ENCODE measurements at places on chromosomes 3 and 15.

DNA sequence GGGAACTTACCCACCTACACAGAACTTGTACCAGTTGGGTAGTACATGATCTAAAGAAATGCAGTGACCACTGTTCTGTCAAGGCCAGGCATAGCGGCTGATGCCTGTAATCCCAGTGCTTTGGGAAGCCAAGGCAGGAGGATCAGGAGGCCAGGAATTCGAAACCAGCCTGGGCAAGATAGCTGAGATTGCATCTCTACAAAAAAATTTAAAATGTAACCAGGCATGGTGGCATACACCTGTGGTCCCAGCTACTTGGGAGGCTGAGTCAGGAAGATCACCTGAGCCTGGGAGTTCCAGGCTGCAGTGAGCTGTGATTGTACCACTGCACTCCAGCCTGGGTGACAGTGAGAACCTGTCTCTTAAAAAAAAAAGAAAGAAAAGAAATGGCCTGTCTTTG is 321.0 kb downstream of the FEZF2 start:
- DNase-seq = no peak

DNA sequence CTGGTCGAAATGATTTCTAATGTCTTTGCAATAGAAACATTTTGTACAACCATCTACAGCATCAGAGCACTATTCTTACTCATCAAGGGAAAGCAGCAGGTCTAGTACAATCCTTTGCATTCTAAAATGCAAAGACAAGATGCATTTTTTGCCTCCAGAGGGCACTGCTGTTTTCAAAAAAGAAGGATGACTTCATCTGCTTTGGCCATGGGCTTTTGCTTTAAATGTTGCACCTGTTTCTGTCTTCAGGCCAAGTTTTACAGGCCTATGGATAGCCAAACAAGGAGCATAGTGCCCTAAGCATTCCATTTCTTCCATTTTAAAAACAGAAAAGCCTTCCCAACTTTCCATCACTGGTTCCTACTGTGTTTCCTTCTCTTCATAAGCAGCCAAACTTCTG is 3.4 kb downstream of the PARP9 start:
- no peak for DNase-seq

DNA sequence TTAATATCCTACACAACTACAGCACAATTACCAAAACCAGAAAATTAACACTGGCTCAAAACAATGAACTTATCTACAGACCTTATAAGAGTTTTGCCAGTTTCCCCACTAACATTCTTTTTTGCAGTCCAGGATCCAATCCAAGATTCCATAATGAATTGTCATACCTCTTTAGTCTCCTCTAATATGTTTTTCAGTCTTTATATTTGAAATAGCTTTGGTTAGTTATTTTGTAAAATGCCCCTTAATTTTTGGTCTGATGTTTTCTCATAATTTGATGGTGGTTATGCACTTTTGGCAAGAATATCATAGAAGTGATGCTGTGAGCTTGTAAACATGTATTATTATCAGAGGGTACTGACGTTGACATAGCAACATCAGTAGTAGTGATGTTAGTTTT is 124.3 kb downstream of the ISL2 start:
- peak; percentile 13 for DNase-seq

DNA sequence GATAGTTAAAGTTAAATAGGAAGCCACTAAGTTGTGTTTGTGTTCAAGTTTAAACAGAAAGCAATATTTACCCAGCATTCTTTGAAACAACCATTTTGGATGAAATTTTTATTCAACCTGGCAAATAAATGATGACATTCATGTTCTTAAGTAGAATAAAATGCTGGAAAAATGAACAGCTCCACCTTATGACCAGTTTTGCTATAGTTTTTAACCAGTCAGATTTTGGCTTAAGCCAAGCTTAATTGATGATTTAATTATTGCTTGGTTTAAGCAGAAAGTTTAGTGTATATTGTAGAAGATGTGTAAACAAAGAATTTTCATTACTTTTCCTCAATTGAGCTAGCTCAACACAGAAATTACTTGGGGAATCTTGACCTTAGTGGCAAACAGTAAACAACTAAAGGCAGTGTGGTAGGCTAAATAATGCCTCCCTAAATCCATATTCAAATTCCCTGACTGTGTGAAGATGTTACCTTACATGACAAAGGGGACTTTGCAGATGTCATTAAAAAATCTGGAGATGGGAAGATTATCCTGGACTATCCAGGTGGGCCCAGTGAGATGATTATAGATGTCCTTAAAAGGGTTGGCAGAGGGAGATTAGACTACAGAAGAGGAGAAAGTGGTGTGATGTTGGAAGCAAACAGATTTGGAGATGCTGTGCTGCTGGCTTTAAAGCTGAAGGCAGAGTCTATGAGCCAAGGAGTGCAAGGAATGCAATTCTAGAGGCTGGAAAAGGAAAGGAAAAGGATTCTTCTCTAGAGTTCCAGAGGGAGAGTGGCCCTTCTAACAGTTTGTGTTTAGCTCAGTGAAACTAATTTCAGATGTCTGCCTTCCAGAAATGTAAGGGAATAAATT is 448.6 kb upstream of the GOLIM4 start:
- no peak for DNase-seq

GRCh38 chr3:189139611-189139940 is 32.2 kb upstream of the TPRG1 start:
- no peak for DNase-seq

GRCh38 chr15:70533931-70534742 is 229.2 kb downstream of the UACA start:
- peak; percentile 31 for DNase-seq

Measured in fibroblast of skin of left biceps (primary cell).